SK-N-DZ (cell line): ENCODE measurements at places on chromosomes 1 and 21.

- peak; percentile 65 for DNase-seq
Measured at GRCh38 chr1:155175281-155175926, 1.8 kb downstream of the TRIM46 start.

GRCh38 chr1:54278941-54279422, 79.0 kb downstream of the MRPL37 start:
- no peak for DNase-seq

DNA sequence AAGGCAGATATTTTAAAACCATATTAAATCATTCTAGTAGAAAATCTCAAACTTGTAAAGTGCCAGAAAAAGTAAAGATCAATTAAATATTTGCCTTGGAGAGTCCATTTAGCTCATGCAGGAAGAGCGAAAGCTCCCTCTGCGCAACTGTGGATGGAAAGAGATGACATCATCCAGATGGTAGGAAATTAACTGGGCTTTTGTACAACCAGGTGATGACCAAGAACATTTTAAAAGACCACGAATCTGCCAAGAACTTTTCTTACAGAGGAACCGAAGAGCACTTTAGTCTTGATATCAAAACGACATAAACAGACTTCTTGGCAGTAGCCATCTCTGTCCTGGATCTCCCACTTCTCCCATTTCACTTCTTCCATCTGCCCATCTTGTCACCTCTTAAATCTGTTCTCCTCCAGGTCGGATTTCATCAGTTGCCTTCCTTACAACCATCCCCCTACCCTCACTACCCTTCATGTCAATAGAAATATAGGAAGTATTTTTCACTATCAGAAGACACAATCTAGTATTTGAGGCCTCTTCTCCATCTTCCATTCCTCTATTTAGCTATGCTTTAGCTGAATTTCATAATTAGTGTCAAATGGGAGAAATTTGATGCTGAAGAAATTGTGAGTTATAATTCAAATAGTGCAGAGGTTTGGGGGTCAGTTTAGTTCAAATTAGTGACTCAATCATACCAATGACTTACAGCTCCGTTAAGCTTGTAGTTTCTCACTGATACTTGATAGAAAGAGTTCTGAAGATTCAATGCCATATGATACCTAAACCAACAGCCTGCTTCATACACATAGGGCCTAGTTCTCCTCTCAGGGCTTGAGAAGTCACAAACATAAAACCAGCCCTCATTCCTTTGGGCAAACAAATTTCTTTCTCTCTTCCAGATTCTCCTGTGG, 22.0 kb upstream of the DNASE2B start:
- no peak for DNase-seq

GRCh38 chr1:192263436-192263835, 53.4 kb upstream of the RGS21 start:
- no peak for DNase-seq

GRCh38 chr1:19738669-19739068, 61.0 kb downstream of the TMCO4 start:
- DNase-seq: no peak

GRCh38 chr21:15692711-15693110, 37.1 kb upstream of the USP25 start:
- no peak for DNase-seq

- DNase-seq: no peak
Measured at GRCh38 chr1:2926447-2927055, 94.7 kb upstream of the ACTRT2 start.

DNA sequence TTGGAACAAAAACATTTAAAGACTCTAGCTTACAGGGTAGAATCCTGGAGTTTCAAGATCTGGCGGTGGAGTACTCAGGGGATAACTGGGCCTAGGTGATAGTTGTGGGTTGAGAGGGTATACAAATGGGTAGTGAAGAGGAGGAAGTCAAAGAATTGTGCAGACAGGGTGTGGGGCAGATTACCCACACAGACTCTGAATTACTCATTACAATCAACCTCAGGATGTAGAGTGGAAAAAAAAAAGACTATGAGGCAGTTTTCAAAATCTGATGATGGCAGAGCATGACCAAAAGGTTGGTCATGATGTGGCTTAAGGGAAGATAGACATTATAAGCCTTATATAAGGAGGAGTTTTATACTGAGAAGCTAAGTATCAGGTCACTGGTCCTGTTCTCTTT, 44.1 kb upstream of the GLIS1 start:
- DNase-seq: no peak

DNA sequence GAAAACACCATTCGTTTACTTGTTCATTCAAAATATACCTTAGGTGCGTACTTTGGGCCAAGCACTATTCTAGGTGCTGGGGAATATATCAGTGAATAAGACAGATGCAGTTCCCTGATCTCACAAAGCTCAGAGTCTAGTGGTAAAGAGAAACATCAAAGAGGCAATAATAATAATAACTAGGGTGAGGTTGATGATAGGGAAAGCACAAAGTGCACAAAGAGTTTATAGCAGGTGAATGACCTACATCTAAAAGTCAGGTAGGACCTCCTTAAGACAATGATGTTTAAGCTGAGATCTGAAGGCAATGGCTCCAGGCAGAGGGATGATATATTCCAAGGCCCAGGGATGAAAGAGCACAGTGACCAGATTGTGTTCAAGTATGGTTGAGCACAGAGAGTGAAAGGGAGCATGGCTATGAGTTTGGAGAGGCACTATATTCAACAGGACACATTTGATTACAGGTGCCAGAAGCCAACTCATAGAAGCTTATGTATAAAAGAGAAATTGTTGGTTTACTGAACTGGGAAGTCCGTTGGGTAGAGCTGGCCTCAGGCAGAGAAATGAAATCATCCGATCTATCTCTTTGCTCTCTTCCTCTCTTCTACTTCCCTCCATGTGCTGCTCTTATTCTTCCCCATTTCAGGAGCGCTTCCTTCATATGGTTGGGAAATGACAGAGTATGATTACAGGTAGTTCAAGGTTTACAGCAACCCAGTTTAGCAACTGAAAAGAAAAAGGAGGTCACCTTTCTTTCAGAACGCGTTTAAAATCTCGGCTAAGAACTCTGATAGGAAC, 23.0 kb upstream of the CCT8 start:
- no peak for DNase-seq

GRCh38 chr1:90393025-90393424, 324.1 kb downstream of the BARHL2 start:
- no peak for DNase-seq

GRCh38 chr1:214019499-214019898, 31.7 kb downstream of the PROX1 start:
- no peak for DNase-seq

DNA sequence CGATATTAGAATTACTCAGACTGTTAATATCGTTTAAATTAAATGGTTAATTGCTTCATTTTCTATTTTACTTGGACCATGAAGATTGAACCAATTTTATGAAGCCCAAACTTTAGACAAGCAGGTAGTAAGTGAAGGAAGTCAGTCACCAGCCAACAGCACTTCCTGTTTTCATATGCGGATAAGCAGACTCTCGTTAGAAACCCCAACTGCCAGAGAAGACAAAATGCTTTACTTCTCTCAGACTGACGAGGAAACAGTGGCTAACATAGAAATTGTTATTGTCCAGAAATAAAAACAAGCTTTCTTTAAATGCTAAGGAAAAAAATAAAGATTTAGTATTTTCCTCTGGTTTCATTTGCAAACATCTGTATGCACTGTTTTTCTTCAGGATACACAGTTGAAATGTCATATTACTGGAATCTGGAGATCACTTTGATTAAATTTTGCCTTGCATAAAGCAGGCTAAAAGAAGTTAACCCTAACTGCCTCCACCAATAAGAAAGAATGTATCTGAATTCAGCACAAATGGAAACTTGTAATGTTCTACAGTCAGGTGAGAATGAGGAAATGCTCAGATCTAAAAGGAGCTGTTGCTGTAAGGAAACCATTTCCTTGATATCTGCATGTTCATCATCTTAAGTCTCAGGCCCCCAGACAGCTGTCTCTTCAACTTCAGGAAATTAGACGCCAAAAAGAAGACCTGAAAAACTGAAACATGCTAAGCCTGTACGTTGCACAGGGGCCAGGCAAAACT, 129.8 kb upstream of the SAMSN1 start:
- DNase-seq: peak; percentile 40

DNA sequence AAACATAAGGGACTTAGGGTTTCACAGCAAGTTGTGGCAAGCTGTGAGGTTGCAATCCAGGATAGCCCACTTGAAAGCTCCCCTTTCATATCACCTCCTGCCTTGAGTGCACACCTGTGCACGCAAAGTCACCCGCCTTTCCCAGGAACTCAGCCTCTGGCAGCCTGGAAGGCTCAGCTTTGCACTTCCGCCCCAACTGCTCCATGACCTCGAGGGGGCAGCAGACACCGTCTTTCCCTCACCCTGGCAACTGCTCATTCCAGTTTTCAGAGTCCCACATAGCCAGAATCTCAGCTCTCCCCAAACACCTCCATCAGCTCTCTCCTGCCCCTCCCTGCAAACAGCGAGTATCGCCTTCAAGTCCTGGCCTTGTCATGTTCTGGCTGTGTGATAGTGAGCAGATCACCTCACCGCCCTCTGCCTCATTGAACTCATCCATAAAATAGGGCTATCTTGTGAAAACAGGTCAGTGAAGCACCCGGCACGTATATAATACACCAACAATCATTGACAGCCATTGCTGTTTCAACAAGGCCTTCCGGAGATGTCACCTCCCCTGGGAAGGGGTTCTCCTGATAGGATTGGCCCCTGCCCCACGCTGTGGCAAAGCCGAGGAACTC, 32.2 kb upstream of the EPB41 start:
- DNase-seq: peak; percentile 91

DNA sequence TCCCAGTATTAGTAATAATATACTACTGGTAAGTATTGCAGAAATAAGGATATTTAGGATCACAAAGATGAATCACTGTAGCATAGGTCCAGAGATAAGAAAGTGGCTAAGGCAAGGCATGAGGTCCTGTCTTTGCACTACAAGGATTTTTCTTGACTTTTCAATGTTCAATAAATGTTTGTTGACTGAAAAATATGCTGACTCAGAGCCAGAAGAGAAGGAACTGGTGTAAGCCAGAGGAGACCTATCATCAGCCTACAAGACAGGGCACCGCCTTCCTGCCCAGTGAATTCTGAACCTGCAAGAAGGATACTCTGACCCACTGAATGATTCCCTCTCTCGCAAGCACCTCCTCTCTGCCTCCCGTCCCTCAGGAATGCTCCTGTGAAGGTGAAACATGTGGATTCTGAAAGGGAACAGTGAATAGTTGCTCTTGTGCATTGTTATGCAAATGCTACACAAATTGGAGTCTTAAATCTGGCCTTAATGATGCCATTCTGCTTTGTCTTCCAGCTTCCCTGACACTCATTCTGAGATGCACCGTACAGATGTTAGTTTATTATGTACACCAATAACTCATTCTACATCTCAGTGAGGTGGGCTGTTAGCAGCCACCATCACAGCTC, 540.0 kb downstream of the OMA1 start:
- no peak for DNase-seq

GRCh38 chr1:230068621-230068873, 1.5 kb downstream of the GALNT2 start:
- DNase-seq: no peak

DNA sequence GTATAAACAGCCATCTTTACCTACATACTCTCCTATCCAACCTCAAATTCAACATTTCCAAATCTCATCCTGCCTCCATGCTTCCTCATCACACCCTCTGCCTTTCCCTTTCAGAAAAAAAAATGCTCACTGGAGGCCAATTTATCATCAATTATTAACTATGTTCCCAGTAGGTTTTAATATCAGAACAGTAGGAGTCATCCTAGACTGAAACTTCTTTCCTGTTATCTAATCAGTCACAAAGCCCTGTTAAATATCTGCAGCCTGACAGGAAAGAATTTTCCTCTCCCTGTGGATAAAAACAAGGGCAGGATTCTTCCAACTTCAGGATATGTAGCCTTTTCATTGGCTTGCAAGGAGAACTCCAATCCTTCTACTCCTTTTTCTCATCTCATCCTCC, 28.4 kb downstream of the EGLN1 start:
- no peak for DNase-seq

- no peak for DNase-seq
Measured at GRCh38 chr1:245008761-245009160, 144.4 kb upstream of the HNRNPU start.

- no peak for DNase-seq
Measured at GRCh38 chr1:157348538-157349480, 203.5 kb downstream of the FCRL5 start.

DNA sequence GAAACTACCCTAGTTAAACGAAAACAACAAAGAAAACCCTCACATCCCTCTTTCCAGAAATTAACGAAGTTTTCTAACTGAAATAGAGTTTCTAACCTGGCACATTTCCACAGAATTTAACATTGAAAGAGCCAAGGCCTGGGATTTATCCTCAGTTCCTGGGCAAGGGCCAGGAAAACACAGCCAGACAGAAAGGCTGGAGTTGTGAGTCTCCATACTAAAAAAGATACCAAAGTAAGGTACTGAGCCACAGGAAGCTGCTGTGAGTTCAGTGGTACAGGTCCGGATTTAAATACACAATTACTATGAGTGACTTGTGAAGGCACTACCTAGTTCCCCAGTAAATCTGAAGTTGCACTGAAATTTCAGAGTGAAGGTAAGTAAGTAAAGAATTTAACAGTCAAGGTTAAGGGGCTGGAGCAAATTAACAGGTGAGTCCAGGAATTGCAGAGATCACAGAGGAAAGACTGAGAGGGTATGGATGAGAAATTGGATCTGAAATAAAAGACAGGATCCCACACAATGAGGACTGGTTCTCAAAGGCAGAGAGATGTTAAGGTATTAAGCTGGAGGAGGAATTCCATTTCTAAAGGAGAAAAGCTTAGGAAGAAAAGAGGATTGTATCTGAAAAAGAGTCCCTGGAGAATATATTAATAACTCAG, 905 bp downstream of the LIX1L start:
- peak; percentile 23 for DNase-seq

DNA sequence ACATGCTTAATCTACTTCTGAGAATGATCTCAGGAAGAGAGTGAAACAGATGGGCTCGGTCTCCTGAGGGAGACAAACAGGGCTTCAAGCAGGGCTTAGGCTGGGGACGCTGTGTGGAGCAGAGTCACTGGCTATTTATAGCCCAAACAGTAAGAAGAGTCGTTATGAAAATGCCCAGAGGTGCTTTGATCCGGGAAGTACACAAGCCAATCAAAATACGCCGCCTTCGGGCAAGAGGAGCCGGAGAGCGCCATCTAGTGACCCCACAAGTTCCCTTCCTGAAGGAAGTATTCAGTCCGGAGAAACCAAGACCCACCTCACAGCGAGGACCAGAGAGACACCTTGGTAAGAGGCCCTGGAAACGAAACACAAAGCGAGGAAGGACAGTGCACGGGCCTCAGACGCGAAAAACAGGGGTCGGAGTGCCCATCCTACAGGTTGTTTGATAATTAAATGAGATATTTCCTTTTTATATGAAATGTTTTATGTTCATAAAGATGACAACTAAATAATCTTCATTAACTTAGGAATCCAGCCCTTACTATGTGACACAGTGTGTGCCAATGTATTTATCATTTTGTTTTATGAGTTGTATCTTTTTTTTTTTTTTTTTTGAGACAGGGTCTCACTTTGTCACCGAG, 25.0 kb upstream of the SCCPDH start:
- peak; percentile 86 for DNase-seq

GRCh38 chr1:229984992-229985612, 81.9 kb upstream of the GALNT2 start:
- DNase-seq: no peak

- DNase-seq: no peak
Measured at GRCh38 chr21:41918561-41919358, 35.1 kb downstream of the C2CD2 start.
